ENCODE measurements at places on chromosomes 7 and 10.

DNA sequence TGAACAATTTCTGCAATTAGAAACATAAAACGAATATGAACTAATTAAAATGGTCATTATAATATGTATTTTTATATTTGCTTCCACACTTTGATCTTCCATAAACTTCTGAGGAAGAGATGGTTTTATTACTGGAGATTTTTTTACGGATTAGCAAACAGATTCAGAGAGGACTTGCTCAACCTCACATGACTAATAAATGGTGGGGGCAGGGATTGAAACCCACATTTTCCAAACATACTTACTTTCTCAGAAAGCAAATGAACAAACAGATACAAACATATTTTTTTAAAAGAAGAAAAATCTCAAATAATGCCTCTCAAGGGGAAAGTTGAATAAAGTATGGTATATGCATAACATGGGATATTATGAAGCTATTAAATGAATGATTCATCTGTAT lies 18.3 kb downstream of the ANKMY2 start:
- no peak for DNase-seq

GRCh38 chr7:154450451-154450850 lies 398.3 kb downstream of the DPP6 start:
- no peak for DNase-seq

GRCh38 chr10:82942286-82943099 lies 1067.5 kb downstream of the NRG3 start:
- no peak for DNase-seq

- DNase-seq: no peak
Measured at GRCh38 chr7:6286486-6286885, 14.1 kb upstream of the CYTH3 start.

DNA sequence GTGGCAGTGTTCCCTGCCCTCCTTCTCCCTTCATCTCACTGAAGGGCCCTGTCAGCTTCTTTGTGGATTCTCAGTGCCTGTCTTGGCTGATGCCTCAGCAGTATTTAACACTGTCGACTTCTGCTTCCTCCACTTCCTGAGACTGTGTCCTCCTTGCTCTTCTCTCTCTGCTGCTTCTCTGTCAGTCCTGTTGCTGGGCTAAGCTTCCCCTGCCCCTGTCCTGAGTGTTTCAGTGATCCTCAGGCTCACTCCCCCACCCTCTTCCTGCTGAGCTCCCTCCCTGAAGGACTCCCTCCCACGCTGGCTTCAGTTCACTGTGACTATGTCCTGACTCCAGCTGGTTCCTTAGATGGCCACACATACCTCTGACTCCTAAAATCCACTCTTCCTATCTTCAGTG lies 64.9 kb downstream of the CREM start:
- peak; percentile 76 for DNase-seq

- no peak for DNase-seq
Measured at GRCh38 chr10:96138102-96138501, 8.0 kb downstream of the ZNF518A start.

DNA sequence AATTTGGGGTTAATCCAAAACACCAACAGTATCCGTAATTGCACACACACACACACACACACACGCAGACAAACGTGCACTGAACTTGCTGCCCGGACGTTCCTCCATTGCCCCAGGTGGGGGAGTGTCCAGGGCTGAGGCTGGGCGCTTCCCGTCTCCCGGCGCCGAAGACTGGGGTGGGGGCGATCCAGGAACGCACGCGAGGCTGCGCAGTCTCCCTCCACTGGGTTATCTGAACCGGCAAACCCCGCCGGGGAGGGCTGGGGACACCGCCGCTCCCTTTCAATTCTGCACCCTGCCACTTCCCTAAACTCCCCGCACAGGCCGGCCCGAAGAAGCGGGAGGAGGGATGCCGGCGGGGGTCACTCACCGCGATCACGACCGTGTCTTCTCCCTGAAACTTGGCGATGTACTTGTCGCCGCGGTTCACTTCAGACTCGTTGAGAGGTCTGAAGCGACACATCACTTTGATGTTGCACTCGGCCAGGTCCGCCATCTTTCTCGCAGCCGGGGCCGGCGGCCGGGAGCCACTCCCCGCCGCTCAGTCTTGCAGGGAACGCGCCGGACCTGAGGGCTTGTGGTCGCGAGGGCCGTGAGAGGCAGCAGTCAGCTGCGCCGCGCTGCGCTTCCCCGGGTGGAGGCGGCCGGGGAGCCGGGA lies 618 bp downstream of the KIF5B start:
- peak; percentile 80 for DNase-seq

DNA sequence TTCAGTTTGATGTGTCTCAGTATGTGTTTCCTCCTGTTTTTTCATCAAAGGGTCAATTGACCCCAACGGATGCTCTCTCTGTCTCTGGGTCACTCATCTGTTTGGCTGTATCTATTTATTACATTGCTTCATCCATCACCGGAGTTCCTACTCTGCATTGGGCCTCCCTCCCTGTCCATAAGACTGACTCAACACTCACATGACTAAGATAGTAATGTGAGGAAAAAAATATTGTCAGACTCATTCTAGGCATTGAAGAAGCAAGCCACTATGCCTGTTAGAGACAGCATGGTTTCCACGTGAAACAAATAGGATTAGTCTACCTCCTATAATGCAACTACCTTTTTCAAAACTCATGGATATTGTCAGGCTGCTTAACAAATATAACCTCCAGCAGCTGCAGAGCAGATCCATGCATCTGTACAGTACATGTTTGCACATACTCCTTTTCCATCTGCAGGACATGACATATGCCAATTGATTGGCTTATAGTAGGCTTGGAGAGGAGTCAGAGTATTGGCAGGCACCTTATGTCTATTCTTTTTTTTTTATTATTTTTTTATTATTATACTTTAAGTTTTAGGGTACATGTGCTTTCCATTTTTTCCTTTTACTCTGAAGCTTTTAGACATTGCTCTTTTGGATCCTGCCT lies 275.2 kb downstream of the LRRTM3 start:
- DNase-seq: no peak

DNA sequence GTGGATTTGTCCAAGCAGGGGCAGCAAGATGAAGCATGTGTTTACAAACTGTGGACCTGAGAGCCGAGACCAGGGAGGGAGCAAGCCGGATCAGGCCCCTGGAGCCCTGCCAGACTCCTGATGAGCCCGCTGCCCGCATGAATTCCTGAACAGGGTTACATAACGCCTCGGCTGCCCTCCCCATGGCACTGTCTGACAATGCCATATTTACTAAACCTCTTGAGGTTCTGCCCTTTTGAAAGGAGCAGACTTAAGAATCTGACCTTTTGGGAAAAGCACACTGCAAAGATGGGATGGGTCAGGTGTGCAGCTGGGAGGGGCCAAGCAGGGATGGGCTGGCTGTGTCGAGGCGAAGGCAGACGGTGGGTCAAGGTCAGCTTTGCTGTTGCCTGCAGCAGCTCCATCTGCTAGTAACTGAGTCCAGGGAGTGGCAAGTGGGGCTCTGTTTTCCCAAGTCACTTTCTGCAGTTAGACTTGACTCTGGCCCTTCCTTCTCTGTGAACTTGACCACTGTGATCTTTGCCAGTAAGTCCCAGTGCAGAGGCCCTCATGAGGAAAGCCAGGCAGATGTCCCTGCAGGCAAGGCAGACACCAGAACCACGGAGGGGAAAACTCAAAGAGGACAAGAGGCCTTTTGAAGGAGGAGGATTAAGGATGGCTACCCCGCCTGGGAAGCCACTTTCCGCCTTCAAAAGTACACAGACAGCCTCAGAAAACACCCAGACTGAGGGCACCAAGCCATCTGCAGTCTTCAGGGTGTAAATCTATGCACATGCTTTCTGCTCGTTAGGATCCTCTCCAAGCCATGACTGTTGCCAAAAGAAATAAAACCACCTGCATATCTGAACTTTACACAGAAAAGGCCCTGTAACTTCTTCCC lies 175.8 kb downstream of the TNS3 start:
- DNase-seq: peak; percentile 88

- no peak for DNase-seq
Measured at GRCh38 chr10:72089618-72090017, 1.3 kb upstream of the SPOCK2 start.

GRCh38 chr7:108072739-108073138 lies 57.4 kb downstream of the LAMB4 start:
- no peak for DNase-seq

GRCh38 chr10:49360271-49361177 lies 35.4 kb downstream of the DRGX start:
- DNase-seq: no peak

- peak; percentile 50 for DNase-seq
Measured at GRCh38 chr7:157612009-157612663, 275.3 kb downstream of the DNAJB6 start.

GRCh38 chr10:31599626-31600504 lies 280.8 kb downstream of the ZEB1 start:
- DNase-seq: peak; percentile 52

- DNase-seq: no peak
Measured at GRCh38 chr10:35784751-35785150, 142.7 kb upstream of the FZD8 start.

GRCh38 chr10:8006274-8006999 lies 48.1 kb upstream of the GATA3 start:
- no peak for DNase-seq

- DNase-seq: no peak
Measured at GRCh38 chr10:71534568-71535194, 138.0 kb downstream of the CDH23 start.

DNA sequence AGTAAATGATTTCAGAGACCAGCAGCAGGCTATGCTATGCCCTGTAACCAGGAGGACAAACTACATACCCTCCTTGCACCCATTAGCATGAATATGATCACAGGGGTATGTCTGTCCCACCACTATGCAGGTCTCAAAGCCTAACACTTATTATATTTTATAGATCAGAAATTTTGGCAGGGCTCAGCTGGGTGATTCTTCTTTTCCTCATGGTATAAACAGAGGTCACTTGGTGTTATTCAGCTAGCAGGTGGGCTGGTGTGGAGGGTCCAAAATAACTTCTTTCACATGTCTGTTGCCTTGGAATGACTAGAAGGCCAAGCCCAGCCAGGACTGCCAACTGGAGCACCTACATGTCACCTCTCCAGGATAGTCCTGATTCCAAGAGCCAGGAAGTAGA lies 252.9 kb downstream of the ARHGAP12 start:
- DNase-seq: no peak

DNA sequence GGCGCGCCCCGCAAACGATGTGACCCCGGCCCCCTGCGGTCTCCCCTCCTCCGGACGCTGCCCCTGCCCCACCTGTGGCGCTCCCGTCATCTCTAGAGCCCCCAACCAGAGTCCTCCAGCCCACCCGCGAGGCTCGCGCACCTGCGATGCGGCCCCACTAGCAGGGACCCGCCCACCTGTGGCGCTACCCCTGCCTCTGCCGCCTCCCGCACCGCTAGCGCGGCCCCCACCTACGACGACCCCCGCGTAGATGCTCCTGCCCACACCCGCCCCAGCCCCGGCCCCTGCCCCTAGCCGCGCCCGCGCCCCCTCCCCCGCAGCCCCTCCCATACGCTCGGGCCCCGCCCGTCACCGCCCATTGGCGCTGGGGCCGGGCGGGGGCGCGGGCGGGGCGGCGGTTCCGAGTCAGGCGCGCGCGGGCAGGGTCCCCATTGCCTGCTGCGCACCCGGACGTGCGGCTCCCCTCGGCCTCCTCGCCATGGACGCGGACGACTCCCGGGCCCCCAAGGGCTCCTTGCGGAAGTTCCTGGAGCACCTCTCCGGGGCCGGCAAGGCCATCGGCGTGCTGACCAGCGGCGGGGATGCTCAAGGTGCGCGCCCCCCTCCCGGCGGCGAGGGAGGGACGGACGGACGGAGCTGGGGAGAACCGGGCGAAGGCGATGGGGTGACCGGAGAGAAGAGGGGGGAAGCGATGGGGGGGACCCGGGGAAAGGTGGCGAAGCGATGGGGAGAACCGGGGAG lies at the start of gene PFKP:
PFKP (plus strand) TSS at position 431 of the 741 bp plus-strand sequence; CDS start at position 479, 48 bp downstream.
- DNase-seq: no peak

GRCh38 chr7:40990841-40991240 lies 712.0 kb downstream of the INHBA start:
- no peak for DNase-seq

- DNase-seq: no peak
Measured at GRCh38 chr7:22441157-22441556, 58.8 kb downstream of the STEAP1B start.

- DNase-seq: no peak
Measured at GRCh38 chr10:69045441-69046300, 42.2 kb upstream of the SRGN start.

GRCh38 chr10:86099542-86100334 lies 266.9 kb downstream of the GRID1 start:
- DNase-seq: no peak

DNA sequence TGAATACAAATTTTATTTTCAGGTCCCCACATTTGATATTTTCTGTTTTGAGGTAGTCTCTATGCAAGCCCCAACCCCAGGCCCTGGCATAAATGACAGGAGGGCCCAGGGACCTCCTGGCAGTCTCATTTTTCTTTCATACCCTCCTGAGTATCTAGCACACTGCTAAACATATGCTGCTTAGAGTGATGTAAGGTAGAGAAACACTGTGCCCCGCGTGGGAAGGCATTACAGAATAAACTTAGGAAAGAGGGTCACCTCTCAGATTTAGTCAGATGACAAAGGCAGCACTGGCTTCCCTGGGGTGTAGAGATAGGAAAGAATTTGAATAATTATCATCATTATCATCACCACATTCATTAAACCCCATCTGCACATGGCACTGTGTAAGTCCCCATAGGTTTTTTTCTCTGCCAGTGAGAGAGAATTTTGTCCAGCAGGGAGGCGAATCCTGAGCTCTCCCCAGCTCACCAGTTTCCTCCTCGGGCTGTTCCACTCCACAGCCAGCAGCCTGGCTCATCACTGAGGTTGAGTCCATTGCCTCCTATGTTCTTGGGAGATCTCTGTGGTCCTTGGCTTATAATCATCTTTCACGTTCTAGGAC lies 507.3 kb upstream of the GALNT17 start:
- DNase-seq: no peak

DNA sequence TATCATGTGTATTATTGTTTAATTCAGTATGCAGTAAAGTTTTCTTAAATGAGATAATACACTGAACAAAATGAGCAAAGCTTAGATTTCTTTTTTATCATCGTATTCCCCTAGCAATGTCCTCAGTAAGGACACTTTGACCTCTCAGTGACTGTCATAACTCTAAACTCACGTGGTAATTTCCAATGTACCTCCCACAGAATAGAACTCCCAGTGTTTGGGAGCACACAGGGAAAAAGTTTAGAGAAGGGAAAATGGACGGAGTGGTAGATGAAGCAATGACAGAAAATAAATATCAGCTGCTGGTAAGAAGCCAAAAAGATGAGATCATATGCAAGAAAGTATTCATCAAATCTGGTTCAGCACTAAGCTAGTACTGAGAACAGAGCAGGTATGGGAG lies 758.6 kb upstream of the KCND2 start:
- no peak for DNase-seq

GRCh38 chr10:1411956-1412355 lies 325.4 kb downstream of the ADARB2 start:
- DNase-seq: peak; percentile 9

GRCh38 chr7:78690174-78690573 lies 763.3 kb downstream of the MAGI2 start:
- no peak for DNase-seq

Measured in ascending aorta (tissue), 2 donors.